A549 treated with CpdA at 1 μM for 4 hours (cell line): ENCODE measurements at places on chromosomes 4 and X. TPM values are rescaled to one million over a fixed set of nuclear protein-coding genes. Genes with fewer than 3 reads are reported as not detected.

The SLITRK2 gene
- 0.01 TPM in 1 of 5 replicates, not detected in the others for total RNA-seq

The NAP1L3 gene
- 0.21 to 0.43 TPM (median 0.26 TPM) in 5 replicates for total RNA-seq

The CT45A2 gene
- 0.07 TPM in 1 of 5 replicates, not detected in the others for total RNA-seq

The RHOXF2B gene
- total RNA-seq = not detected in 5 replicates

The PDE6B gene
- total RNA-seq = not detected in 5 replicates

The CFAP299 gene
- not detected in 5 replicates for total RNA-seq

The XKRX gene
- total RNA-seq = 0.16 to 0.30 TPM (median 0.26 TPM) in 5 replicates

The TMPRSS11B gene
- not detected in 5 replicates for total RNA-seq

The SORBS2 gene
- 0.14 to 0.32 TPM (median 0.29 TPM) in 4 of 5 replicates, not detected in the other for total RNA-seq

The RHOXF1 gene
- total RNA-seq = not detected in 5 replicates

The AMTN gene
- total RNA-seq = 0.09 TPM in 1 of 5 replicates, not detected in the others

The CHRDL1 gene
- not detected in 5 replicates for total RNA-seq

The CFAP99 gene
- 0.07 to 0.08 TPM in 2 of 5 replicates, not detected in the others for total RNA-seq

The SGMS2 gene
- 14.6 to 22.7 TPM (median 19.9 TPM) in 5 replicates for total RNA-seq

The KDR gene
- total RNA-seq = not detected in 5 replicates

The PDCL2 gene
- total RNA-seq = not detected in 5 replicates

The HS6ST2 gene
- 0.02 to 0.07 TPM (median 0.05 TPM) in 4 of 5 replicates, not detected in the other for total RNA-seq

The MOSPD2 gene
- 8.3 to 13.1 TPM (median 9.7 TPM) in 5 replicates for total RNA-seq

The MAOB gene
- total RNA-seq = 0.07 to 0.27 TPM (median 0.15 TPM) in 5 replicates

The PLS3 gene
- 181 to 251 TPM (median 201 TPM) in 5 replicates for total RNA-seq

The ZFYVE28 gene
- 2.0 to 2.6 TPM (median 2.2 TPM) in 5 replicates for total RNA-seq

The GRIA3 gene
- not detected in 5 replicates for total RNA-seq

The NAT8L gene
- total RNA-seq = 9.9 to 15.0 TPM (median 13.8 TPM) in 5 replicates

The S100P gene
- total RNA-seq = 17.7 to 70.6 TPM (median 57.8 TPM) in 5 replicates

The EXOSC9 gene
- total RNA-seq = 29.9 to 39.3 TPM (median 31.1 TPM) in 5 replicates

The P2RY8 gene
- 0.01 to 0.03 TPM in 2 of 5 replicates, not detected in the others for total RNA-seq

The ALB gene
- 3.8 TPM in 1 of 5 replicates, not detected in the others for total RNA-seq

The SMIM31 gene
- total RNA-seq = 0.05 to 0.08 TPM (median 0.05 TPM) in 3 of 5 replicates, not detected in the others

The GAGE12F gene
- not detected in 5 replicates for total RNA-seq

The ERCC6L gene
- total RNA-seq = 11.5 to 17.5 TPM (median 12.8 TPM) in 5 replicates

The OPHN1 gene
- total RNA-seq = 0.87 to 1.7 TPM (median 1.4 TPM) in 5 replicates

The TGIF2LX gene
- not detected in 5 replicates for total RNA-seq

The RAB33B gene
- total RNA-seq = 1.8 to 2.8 TPM (median 2.2 TPM) in 5 replicates

The PHEX gene
- total RNA-seq = 0.27 to 0.44 TPM (median 0.36 TPM) in 5 replicates

The ANXA5 gene
- total RNA-seq = 477 to 534 TPM (median 491 TPM) in 5 replicates

The BMP2K gene
- 10.0 to 12.5 TPM (median 11.5 TPM) in 5 replicates for total RNA-seq

The TLR2 gene
- 0.12 to 0.18 TPM (median 0.14 TPM) in 4 of 5 replicates, not detected in the other for total RNA-seq

The CSN3 gene
- not detected in 5 replicates for total RNA-seq

The OTC gene
- not detected in 5 replicates for total RNA-seq

The SLIT2 gene
- 0.03 to 0.14 TPM (median 0.05 TPM) in 4 of 5 replicates, not detected in the other for total RNA-seq

The PAGE2B gene
- total RNA-seq = not detected in 5 replicates

The FUNDC1 gene
- total RNA-seq = 24.2 to 26.9 TPM (median 25.9 TPM) in 5 replicates

The MUC7 gene
- not detected in 5 replicates for total RNA-seq

The CLDN34 gene
- not detected in 5 replicates for total RNA-seq

The NDST4 gene
- total RNA-seq = not detected in 5 replicates

The AVPR2 gene
- 0.07 to 0.12 TPM in 2 of 5 replicates, not detected in the others for total RNA-seq

The TSPYL2 gene
- 9.3 to 10.4 TPM (median 9.5 TPM) in 5 replicates for total RNA-seq

The PPP1R3F gene
- total RNA-seq = 1.2 to 4.3 TPM (median 3.4 TPM) in 5 replicates

The ERVMER34-1 gene
- 0.42 to 0.84 TPM (median 0.54 TPM) in 5 replicates for total RNA-seq

The GAGE12E gene
- not detected in 5 replicates for total RNA-seq

The PPAT gene
- total RNA-seq = 17.6 to 24.7 TPM (median 18.2 TPM) in 5 replicates

The CTSO gene
- 0.79 to 1.5 TPM (median 1.0 TPM) in 5 replicates for total RNA-seq

The UGT2B15 gene
- 0.07 to 0.14 TPM (median 0.13 TPM) in 4 of 5 replicates, not detected in the other for total RNA-seq

The RBMX2 gene
- 27.5 to 36.7 TPM (median 30.2 TPM) in 5 replicates for total RNA-seq
